ENCODE measurements at places on chromosomes 7 and 10.
A peak's percentile ranks its signal among the peaks of the same experiment; 100 is the strongest.

- DNase-seq: peak; percentile 20
Measured at GRCh38 chr7:138842111-138842510, 44.1 kb upstream of the ATP6V0A4 start.

- DNase-seq: no peak
Measured at GRCh38 chr7:300048-300447, 10.1 kb downstream of the FOXL3 start.

- DNase-seq: no peak
Measured at GRCh38 chr10:123930340-123931001, 38.9 kb upstream of the CPXM2 start.

GRCh38 chr7:42722716-42723115 lies 189.2 kb downstream of the C7orf25 start:
- no peak for DNase-seq

DNA sequence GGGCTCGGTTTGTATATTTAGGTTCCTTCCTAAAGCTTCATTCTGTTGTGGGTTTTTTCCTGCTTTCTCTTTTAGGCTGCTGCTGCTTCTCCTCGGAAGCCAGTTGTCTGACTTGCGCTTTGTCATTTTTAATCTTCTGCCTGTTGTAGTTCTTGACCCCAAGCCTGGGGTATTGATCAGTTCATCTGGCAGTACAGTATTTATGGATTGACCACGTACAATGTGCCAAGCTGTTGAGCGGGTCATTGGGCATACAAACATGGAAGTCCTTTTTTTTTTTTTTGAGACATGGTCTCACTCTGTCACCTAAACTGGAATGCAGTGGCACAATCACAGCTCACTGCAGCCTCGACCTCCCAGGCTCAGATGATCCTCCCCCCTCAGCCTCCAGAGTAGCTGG lies 4.3 kb downstream of the PROSER2 start:
- no peak for DNase-seq
